ENCODE measurements at places on chromosomes 12 and 14.

DNA sequence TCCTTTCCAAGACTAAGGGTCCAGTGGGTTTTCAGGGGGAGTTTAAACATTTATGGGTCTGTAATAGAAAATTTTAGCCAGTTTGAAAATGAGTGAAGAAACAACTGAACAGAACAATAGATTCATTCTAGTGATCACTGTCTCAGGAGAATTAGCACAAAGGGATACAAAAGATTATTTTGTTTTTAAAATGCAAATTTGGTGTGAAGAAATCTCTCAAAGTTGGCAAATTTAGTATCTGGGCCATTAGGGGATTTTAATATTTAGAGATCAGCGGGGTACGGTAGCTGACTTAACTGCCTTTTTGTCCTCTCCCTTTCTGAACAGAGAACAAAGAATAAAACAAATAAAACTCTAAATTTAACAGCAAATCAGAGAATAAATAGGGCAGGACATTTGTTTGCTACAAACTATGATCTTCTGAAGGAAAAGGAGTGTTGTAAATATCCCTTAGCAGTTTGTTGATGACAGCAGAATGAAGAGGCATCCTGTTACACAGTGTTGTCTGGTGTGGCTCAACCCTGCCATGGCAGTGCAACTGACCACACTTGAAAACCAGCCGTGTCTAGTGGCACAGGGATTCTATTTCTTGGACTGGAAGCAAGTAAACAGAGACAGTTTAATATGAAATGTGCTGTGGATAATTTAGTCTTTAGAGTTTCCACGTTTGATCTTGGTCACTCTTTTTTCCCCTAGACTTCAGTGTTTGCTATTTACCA is 46.3 kb upstream of the LRTM2 start:
- no peak for DNase-seq

DNA sequence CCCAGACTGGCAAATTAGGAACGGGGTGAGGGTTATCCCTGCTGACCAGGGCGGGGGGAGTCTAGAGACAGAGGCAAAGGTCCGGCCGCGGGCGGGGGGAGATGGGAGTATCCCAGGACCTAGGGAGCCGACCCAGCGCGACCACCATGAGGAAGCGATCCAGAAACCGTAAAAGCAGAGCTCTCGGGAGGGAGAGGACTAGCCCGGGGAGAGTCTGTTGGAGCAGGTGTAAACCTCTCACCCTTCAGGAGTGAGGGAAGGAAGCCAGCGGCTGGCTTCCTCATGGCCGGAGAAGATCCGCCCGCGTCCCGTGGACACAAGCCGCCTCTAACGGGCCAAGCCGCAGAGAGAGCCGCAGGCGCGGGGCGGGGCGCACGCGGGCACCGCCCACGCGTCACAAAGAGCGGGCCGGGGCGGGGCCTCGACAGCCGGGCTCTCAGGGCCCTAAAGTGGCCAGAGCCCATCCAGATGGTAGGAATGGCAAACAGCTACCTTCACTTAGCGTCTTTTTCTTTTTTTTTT is at the start of gene ACRBP:
Gene ACRBP (minus strand): TSS at position 350 of the 522 bp plus-strand sequence. CDS start 66 bp downstream, at position 284.
- no peak for DNase-seq

DNA sequence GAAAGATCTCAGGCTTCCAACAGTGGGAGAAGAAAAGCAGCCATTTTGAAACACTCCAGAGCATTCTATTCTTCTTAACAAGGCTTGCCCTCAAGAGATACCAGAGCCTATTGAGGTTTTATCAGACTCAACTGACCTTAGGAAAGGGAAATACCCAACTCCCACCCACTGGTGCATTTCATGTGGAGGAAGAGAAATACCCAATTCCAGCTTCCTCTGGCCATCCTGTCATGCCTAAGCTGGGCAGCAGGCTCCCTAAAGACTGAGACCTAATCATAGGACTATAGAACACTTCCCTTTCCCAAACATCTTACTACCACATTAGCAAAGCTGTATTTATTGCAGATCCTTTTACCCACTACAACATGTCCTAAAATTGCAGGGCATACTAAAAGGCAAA is 164.5 kb downstream of the KIF21A start:
- no peak for DNase-seq

DNA sequence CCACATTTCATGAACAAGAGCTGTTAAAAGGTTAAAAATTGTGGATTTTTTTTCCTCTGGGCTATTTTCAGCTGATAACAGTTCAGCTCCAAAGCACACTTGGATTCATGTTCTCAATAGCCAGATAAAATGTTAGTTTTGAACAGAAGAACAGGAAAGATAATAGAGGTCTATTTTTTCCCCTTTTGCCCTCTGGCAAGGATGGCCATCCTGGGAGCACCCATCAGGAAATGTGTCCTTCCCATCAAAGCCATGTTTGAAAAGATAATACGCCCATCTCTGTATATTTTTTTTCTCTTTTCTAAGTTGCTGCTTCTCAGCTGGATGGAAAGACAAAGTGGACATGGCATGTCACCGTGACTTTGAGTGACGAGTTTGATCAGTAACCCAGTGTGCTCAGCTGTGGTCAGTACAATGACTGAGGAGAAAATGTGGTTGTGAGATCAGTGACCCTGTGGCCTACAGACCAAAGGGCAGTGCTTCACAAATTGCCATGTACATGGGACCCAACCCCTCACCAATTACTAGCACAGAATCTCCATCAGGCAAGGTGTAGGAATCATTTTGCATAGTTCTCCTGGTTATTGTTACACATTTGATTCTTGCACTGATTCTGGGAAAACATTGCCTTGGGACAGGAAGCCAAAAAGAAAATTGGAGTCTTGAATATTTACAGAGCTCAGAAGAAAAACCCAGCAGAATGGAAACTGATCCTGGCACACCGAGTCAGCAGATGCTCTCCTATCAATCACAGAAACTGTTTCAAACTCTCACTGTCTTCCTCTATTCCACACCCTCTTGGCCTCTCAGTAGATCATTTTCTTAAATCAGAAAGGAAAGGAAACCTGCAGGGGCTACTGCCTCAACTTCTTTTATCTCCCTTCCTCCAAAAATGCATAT is 64.3 kb downstream of the ANO6 start:
- no peak for DNase-seq

DNA sequence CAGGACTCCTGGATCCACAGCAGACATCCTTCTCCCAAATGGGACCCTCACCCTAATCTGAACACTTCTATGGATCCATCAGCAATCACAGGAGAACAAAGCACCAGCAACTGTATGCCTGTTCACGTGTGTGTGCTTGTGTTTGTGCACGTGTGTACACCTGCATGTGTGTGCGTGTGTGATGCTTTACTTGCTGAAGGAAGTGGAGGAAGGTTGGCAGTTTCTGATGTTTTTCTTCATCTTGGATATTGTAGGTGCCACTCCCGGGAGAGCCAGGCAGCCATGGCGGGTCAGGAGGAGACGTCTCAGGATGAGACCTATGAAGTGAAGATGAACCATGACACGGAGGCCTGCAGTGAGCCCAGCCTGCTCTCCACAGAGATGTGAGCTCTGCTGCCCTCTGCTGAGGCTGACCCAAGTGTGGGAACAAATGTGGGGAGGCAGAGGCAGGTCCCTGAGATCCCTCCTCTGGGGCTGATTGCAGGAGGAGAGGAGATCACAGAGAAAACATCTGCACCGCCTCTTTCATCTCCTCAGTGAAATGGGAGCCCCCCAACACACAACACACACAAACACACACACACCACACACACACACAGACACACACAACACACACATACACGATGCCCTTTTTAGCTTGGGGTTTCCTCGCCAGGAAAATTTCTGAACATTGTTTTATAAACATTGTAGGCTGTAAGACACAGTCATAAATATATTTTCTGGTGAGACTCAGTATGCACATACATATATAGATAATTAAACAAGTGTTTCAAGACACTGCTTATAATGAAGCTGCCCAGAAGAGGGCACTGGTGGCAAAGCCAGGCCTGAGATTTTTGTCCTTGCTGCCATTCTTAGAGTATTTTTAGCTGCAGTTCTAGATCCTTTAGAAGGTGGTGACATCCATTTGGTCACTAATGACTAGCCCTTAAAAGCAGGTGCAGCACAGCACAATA is 112.2 kb upstream of the FKBP4 start:
- DNase-seq: peak; percentile 19

DNA sequence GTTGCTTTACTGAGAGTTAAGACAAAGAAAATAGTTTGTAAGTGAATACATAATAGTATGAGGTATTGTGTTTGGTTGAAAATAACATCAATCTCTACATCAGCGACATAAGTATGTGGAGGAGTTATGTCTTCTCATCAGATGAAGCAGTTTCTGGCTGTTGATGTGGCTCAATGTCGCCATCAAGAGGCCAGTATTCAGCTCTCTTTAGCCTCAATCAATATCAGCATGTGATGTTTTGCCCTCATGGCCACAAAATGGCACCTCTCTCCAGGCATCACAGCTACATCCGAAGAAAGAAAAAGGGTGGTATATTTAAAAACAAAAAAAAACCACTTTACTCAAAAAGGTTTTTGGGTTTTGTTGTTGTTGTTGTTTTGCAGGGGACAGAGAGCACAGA is 302.3 kb upstream of the TMEM132C start:
- no peak for DNase-seq

DNA sequence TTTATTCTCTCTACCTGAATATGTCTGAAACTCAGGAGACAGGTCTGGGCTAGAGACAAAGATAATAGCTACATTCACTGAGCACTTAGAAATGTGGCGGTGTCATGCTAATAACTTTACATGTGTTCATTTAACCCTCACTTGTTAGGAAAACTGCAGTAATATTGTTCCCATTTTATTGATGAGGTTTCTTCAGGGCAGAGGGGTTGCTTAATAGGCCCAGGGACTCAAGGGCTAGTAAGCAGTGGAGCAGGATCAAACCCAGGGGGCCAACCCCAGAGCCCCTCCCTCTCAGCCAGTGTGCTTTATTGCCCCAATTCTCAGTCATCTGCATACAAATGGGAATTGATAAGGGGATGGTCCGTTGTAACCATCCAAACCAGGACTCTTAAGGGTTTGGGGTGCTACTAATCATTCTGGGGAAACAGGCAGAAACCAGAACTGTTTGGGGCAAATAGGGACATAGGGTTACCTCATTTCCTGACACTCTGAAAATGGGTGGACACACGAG is 142.8 kb upstream of the AMIGO2 start:
- no peak for DNase-seq

- no peak for DNase-seq
These were observed 53.1 kb downstream of the TSPAN9 start for GRCh38 chr12:3130057-3130830.

DNA sequence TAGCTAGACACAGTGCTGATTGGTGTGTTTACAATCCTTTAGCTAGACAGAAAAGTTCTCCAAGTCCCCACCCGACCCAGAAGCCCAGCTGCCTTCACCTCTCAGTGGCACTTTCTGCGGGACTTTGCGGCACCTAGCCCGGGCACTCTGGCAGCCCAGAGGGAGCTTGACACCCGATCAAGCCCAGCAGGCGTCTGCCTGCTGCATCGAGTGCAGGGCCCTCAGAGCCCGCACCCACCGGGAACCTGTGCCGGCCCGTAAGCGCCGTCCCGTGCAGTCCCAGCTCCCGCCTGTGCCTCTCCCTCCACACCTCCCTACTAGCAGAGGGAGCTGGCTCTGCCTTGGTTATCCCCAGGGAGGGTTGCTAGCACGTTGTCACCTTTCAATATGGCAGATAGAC is 631.0 kb upstream of the STXBP6 start:
- DNase-seq: no peak

GRCh38 chr14:62269204-62269603 is 507.0 kb downstream of the SNAPC1 start:
- DNase-seq: no peak

DNA sequence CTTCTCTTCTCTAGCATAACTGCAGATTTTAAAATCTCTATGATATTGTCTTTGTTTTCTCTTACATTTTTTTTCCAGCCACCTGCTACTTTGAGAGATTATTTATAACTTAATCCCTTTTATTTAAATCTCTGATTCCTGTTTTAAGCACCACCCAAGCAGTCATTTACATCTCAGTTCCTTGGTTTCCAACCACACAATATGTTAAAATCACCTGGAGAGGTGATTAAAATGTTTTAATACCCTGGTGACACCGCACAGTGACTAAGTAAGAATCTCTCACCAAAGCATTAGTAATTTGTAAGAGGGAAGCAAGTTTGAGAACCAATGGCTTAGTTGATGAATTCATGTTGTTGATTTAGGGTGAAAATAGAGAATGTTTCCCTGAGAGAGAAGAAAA is 849.8 kb downstream of the TMTC2 start:
- no peak for DNase-seq

GRCh38 chr12:94209240-94209639 is 60.9 kb downstream of the PLXNC1 start:
- DNase-seq: no peak

- no peak for DNase-seq
These were observed 9.2 kb upstream of the PALS1 start for GRCh38 chr14:67232066-67232465.

GRCh38 chr12:105547786-105548185 is 217.3 kb downstream of the C12orf75 start:
- DNase-seq: no peak

- no peak for DNase-seq
These were observed 20.7 kb downstream of the PHLDA1 start for GRCh38 chr12:76010732-76011458.

DNA sequence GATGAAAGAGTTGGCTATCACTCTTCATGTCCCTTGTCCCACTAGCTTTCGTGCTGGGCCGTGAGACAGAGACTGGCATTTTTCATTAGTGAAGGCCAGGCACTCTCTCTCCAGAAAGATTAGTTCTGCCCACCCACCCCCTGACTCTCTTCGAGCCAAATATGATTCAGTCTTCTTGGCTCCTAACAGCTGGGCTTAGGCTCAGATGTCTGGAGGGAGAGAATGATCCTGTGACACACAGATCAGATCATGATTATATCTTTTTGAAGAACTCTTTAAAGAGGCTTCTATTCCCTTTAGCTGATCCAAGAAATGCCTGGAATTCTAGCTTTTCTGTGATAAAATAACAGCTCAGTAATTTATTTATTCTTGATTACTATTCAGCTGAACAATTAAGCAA is 5.2 kb upstream of the GNG2 start:
- no peak for DNase-seq

GRCh38 chr14:36317650-36318049 is 2.8 kb downstream of the MBIP start:
- no peak for DNase-seq

- DNase-seq: no peak
These were observed 176.1 kb downstream of the FUT8 start for GRCh38 chr14:65588426-65589140.

- DNase-seq: no peak
These were observed 42.9 kb downstream of the ITPK1 start for GRCh38 chr14:93072659-93073357.

DNA sequence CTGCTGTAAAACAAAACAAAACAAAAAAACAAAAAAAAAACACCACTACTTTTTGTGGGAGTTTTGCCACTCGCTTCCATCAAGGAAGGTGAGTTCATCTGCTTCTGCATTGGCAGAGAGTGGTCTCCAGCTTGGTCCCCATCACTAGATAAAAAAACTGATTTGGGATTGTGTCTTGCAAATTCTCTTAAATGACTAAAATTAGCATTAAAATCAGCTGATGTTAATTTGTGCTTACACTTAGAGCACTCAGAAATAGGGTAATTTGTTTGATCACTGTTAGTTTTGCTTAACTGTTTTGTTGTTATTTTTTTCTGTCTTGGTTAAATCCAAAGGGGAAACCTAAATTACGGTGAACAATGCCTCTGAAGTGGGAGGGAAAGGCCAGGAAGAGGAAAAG is 1048.0 kb downstream of the LRFN5 start:
- no peak for DNase-seq

Measured in activated effector memory CD4-positive, alpha-beta T cell treated with Interleukin-2 at 50 U/mL for 16 hours (primary cell).